ENCODE measurements at places on chromosomes 4 and X. TPM values are rescaled to one million over a fixed set of nuclear protein-coding genes. Genes with fewer than 3 reads are reported as not detected.

UGT8 gene
- total RNA-seq, result 6.0 TPM

TCP11X2 gene
- total RNA-seq, result not detected

MAMLD1 gene
- total RNA-seq, result 0.18 TPM

TBX22 gene
- total RNA-seq, result not detected

RBM46 gene
- total RNA-seq, result not detected

PAGE4 gene
- 1.3 TPM for total RNA-seq

GSX2 gene
- total RNA-seq, result not detected

FRMPD3 gene
- not detected for total RNA-seq

AKAP4 gene
- total RNA-seq, result 0.11 TPM

CXCL8 gene
- total RNA-seq, result 3.3 TPM

TEX13C gene
- total RNA-seq, result not detected

GPRASP2 gene
- 2.2 TPM for total RNA-seq

SASH3 gene
- 0.34 TPM for total RNA-seq

UGDH gene
- 22.7 TPM for total RNA-seq

All from K562 (cell line).